Stimulated activated CD4-positive, alpha-beta T cell treated with anti-CD3 and anti-CD28 coated beads, Interleukin-15, amount 100 ng/mL, for 1 hour (primary cell): ENCODE measurements at places on chromosomes 1 and 21.

- no peak for DNase-seq
Measured at GRCh38 chr1:183636334-183636682, 725 bp upstream of the ARPC5 start.

DNA sequence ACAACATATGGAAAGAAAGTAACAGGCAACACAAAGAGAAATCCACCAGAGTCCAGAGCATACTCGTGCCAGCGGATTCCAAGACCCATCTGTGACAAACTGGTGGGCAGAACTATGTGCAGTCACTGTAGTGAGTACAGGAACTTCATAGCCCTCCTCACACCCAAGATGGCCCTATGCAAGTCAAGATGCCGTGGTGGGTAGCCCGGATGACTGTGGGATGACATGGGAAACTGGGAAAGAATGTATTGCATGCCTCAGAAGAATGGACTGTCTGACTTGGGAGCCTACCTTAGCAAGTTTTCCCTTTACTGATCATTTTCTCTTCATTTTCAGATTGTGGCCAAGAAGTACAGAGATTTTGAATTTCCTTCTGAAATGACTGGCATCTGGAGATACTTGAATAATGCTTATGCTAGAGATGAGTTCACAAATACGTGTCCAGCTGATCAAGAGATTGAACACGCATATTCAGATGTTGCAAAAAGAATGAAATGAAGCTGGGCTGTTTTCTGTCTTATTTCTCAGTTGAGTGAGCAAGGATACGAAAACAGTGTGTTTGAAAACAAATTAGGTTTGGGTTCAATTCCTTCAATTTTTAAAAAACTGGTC lies 47.3 kb downstream of the CLIC6 start:
- DNase-seq: no peak

- DNase-seq: no peak
Measured at GRCh38 chr1:212637902-212638301, 29.3 kb downstream of the ATF3 start.

DNA sequence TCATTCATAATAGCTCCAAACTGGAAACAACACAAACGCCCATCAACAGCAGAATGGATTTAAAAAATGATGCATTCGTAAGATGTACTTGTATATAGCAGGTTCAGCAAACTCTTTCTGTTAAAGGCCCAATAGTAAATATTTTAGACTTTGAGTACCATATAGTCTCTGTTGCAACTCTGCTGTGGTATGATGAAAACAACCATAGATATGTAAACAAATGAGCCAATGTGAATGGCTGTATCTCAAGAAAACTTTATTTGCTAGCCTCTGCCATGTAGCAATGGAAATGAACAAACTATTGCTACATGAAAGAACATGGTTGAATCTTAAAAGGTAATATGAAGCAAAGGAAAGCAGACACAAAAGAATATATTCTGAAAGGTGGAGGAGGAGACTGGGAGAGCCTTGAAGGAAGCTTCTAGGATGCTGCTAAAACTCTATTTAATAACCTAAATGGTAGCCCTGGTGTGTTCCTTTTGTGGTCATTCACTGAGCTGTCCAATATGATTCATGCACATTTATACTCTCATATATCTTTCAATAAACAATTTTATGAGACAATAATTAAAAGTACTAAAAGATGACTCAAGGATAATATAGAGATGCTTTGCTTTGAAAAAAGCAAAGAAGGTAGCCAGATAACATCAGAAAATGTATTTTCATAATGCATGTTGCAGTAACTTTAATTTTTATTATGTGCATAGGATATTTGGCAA lies 29.1 kb upstream of the FMO3 start:
- DNase-seq: no peak

GRCh38 chr1:5514527-5515183 lies 477.6 kb downstream of the NPHP4 start:
- peak; percentile 44 for DNase-seq

- DNase-seq: no peak
Measured at GRCh38 chr1:3233031-3233430, 164.0 kb downstream of the PRDM16 start.

- DNase-seq: no peak
Measured at GRCh38 chr1:109559995-109560394, 11.6 kb downstream of the GNAI3 start.

DNA sequence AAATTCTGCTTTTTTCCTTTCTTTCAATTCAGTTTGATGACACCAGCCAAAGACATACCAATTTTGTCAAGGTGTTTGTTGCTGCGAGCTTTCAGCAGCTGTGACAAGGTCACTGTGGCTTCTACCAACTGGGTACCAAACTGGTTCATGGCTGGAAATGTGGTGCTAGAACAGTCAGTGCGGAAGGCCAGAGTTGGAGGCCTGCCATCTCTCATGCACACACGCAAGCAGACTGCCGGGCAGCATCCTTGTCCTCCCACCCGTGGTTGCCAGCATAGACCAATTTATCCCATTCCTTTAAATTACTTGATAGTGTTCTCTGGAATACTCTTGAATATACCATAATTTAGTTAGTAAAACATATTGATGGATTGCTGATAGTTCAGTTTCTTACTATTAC lies 79.9 kb upstream of the GPR52 start:
- no peak for DNase-seq
